Colonic mucosa (tissue), 4 donors: ENCODE measurements at places on chromosomes 5 and 9.

- no peak for DNase-seq
Measured at GRCh38 chr9:123880420-123880819, 49.5 kb downstream of the DENND1A start.

DNA sequence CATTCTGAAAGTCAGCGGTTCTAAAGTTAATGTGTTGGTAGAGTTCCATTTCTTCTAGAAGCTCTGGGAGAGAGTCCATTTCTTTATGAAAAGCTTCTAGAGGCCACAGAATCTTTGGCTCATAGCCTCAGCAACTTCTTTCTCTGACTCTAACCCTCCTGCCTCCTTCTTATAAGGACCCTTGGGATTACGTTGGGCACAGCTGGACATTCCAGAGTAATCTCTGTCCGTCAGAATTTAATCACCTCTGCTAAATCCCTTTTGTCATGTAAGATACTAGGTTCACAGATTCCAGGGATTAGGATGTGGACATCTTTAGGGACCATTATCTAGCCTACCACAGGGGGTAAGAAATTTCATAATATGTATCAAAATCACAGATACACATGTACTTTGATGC is 22.6 kb upstream of the ANKDD1B start:
- DNase-seq: no peak

DNA sequence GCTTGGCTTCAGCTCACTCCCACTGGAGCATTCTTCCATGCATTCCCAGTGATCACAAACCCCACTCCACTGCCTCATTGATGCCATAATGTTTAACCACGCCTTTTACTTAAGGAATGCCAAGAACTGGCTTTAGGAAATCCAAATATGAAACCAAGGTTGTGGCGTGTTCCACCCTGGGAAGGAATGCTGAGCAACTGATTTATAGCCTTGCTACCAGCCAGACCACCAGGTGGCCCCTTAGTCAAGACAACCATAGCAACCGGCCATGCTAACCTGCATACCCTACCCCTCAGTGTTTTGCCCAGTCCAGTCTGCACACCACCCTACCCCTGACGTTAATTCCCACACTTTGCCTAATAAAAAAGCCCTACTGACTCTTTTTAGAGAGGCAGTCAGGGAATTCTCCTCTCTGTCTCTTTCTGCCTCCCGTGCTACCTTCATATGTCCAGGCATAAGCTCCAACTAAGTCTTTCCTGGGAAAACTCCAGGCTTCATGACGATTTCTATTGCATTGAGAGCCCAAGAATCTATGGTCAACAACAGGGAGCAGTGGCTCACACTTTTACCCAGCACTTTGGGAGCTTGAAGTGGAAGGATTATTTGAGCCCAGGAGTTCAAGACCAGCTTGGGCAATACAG is 27.0 kb upstream of the PRRC2B start:
- no peak for DNase-seq

GRCh38 chr5:151596828-151597539 is 5.9 kb upstream of the FAT2 start:
- no peak for DNase-seq

DNA sequence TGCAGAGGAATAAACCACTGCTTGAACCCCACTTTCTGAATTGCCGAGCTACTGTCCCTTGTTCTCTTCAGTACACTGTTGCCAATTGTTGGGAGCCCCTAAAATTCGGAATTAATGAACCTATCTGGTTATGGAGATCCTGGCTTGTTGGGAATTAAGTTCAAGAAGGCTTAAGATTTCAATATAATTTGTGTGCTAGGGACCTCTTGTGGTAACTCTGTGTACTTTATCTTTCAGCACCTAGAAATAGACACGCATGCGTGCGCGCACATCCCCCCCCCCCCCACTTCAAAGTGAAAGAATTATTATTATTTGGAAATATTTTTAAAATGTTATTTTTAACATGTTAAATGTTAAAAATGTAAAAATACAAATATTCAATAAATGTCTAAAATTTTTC is 53.3 kb upstream of the FAM169A start:
- DNase-seq: no peak

DNA sequence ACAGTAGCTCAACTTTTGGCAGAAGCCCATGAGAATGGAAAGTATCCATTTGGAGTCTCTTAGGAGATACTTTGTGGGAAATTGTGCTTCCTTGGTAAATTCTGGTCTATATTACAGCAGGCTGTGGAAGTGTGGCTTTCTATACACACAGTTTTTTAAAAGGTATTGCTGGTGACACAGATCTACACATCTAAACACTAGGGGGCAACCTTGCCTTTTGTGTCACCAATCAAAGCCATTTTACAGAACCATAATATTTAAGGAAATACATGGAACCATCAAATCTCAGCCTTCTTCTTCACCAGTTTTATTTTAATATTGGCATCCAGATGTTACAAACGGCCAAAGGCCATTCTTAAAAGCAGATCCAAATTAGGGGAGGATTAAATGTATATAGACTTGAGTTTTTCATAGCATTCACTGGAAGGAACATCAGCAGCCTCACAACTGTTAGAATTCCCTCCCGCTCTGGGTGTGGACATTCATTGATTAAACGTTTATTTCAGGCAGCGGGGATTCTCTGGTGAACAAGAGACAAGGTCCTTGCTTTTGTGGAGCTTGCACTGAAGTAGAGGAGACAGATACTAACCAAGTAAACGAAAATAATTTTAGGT is 132.4 kb upstream of the EPB41L4A start:
- DNase-seq: peak; percentile 53
